Breast epithelium (tissue), 4 donors: ENCODE measurements at places on chromosomes 7 and 10. TPM values are rescaled to one million over a fixed set of nuclear protein-coding genes. Genes with fewer than 3 reads are reported as not detected.

- H3K27me3 ChIP-seq: no peaks in the 10 kb centered on the region
- H3K4me3 ChIP-seq: no peak overlapping the region
- no peaks in the 10 kb centered on the region for H3K36me3 ChIP-seq
- no peak for DNase-seq
These were observed 156.1 kb downstream of the SPAG6 start for GRCh38 chr10:22501413-22501812.

- no peaks in the 10 kb centered on the region for H3K36me3 ChIP-seq
- H3K27ac ChIP-seq: peak within 1 kb of the TSS; percentile 92
- H3K27me3 ChIP-seq: no peaks in the 10 kb centered on the region
- H3K4me1 ChIP-seq: no peaks in the 10 kb centered on the region
These were observed at the start of gene GSTO1 for GRCh38 chr10:104254493-104255310. Gene GSTO1 (plus strand): TSS chr10:104254892. CDS start chr10:104254929, 37 bp downstream.

DNA sequence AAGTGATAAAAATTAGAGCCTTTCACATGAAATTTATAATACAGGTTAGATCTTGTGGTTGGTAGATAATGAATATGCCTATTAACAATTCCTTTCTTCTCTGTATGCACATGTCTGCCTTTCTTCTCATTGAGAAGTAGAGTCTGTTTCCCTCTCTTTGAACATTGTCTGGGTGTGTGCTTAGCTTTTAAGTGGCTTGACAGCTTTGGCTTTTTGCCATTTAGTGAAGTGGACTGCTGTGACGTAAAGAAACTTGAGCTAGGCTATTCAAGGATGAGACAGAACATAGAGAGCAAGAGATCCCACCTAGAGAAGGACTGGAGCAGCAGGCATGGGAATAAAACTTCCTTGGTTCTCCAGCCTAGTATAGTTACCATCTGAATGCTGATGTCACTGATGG is 996.7 kb upstream of the CELF2 start:
- H3K36me3 ChIP-seq: no peaks in the 10 kb centered on the region
- no peak for DNase-seq
- no peak overlapping the region for H3K27ac ChIP-seq

- H3K27ac ChIP-seq: peak overlapping the region; percentile 76
- no peak for DNase-seq
- H3K4me1 ChIP-seq: peaks cover 6% of the 10 kb centered on the region
These were observed 942 bp downstream of the TRAPPC14 start for GRCh38 chr7:100157334-100158228.

TMEM168 gene
- 36.7 TPM for total RNA-seq

GRCh38 chr7:81926-82756 is 110.2 kb upstream of the FAM20C start:
- no peaks in the 10 kb centered on the region for H3K36me3 ChIP-seq
- H3K4me1 ChIP-seq: peaks cover 4% of the 10 kb centered on the region
- H3K27me3 ChIP-seq: no peaks in the 10 kb centered on the region
- peak; percentile 43 for DNase-seq
- H3K27ac ChIP-seq: peak overlapping the region; percentile 50

DNA sequence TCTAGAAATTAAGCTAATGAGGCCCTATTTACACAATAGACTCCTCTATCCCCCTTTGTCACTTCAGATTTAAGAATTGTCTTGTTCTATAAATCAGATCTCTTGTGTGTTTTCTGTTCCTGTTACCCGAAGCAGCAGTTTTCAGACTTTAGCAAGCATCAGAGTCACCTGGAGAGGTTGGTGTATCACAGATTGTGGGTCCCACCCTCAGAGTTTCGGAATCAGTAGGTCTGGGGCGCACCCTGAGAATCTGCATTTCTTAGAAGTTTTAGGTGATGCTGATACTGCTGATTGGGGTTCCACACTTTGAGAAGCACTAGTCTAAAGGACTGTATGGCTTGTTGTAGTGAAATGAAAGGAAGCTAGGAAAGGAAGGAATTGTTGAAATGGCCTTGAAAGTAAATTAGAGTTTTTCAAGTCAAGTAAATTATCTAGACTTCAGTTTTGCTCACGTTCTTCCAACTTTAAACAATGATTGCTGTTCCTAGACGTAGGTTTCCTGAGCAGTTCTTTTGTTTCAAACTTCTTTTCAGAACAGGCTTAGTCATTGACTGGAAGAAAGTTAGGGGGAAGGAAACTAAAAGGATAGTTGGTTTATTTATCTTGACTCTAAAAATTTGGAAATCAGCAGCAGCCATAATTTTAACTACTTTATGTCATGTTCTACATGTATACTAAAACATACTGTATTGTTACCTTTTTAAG is 15.7 kb downstream of the BPGM start:
- H3K36me3 ChIP-seq: no peaks in the 10 kb centered on the region
- no peak overlapping the region for H3K27ac ChIP-seq
- no peak for DNase-seq
- no peak overlapping the region for H3K4me3 ChIP-seq

CCDC172 gene
- total RNA-seq: not detected

GRCh38 chr10:48512861-48513260 is 92.0 kb downstream of the ARHGAP22 start:
- H3K27me3 ChIP-seq: no peaks in the 10 kb centered on the region
- H3K4me1 ChIP-seq: no peaks in the 10 kb centered on the region
- no peak overlapping the region for H3K27ac ChIP-seq
- DNase-seq: no peak
- no peak overlapping the region for H3K4me3 ChIP-seq

GRCh38 chr7:30936650-30937245 is 25.1 kb downstream of the AQP1 start:
- DNase-seq: no peak
- no peaks in the 10 kb centered on the region for H3K27me3 ChIP-seq
- H3K27ac ChIP-seq: no peak overlapping the region
- H3K4me1 ChIP-seq: no peaks in the 10 kb centered on the region
- no peaks in the 10 kb centered on the region for H3K36me3 ChIP-seq

TMEM196 gene
- not detected for total RNA-seq

C10orf143 gene
- 6.6 TPM for total RNA-seq

- H3K27ac ChIP-seq: no peak overlapping the region
- no peaks in the 10 kb centered on the region for H3K27me3 ChIP-seq
- H3K4me3 ChIP-seq: no peak overlapping the region
- peak; percentile 40 for DNase-seq
These were observed 32.2 kb downstream of the ZCCHC24 start for GRCh38 chr10:79413196-79413595.

LIPN gene
- total RNA-seq: not detected

DNA sequence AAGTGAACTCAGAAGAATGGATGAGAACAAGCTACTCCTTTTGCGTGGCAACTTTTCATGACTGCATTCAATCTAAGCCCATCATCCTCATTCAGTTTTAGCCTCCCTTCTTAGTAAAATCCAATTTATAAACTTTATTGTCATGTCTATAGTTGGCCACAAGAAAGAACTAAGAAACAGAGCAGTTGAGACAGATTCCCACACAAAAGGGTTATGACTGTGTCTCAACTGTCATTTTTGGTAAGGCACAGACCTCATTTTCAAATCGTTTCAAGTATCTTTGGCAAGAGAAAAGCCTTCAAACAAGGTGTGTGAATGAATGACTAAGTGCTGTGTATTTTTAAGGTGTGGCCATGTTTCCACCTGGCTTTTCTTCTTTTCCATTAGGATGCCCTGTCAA is 84.2 kb upstream of the CREB5 start:
- no peaks in the 10 kb centered on the region for H3K36me3 ChIP-seq
- H3K4me3 ChIP-seq: no peak overlapping the region
- no peak overlapping the region for H3K27ac ChIP-seq
- H3K4me1 ChIP-seq: no peaks in the 10 kb centered on the region
- H3K27me3 ChIP-seq: no peaks in the 10 kb centered on the region

GRCh38 chr7:91778416-91778815 is 102.1 kb downstream of the MTERF1 start:
- H3K27me3 ChIP-seq: no peaks in the 10 kb centered on the region
- H3K4me3 ChIP-seq: no peak overlapping the region
- no peaks in the 10 kb centered on the region for H3K36me3 ChIP-seq
- no peak overlapping the region for H3K27ac ChIP-seq

DNA sequence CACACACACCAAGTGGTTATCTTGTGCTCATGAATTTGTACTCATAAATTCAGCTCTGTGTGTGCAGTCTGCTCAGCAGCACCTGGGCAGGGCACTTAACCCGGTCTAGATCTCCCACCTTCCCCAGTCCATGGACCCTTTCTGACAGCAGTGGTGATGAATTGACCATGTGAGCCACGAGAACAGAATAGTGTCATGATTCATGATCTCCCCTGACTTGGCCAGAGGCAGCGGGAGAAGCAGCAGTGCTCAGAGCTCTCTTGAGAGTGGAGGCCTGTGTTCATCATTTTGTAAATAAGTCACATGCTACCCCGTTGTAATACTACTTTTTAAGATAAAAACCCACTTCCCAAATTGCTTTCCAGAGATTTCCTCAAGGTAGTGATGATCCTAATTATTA is 74.2 kb downstream of the GALNT17 start:
- no peaks in the 10 kb centered on the region for H3K27me3 ChIP-seq
- DNase-seq: no peak
- no peaks in the 10 kb centered on the region for H3K36me3 ChIP-seq
- H3K4me1 ChIP-seq: no peaks in the 10 kb centered on the region

PRKG1 gene
- 10.9 TPM for total RNA-seq

GRCh38 chr10:62069452-62070178 is 168.1 kb downstream of the ARID5B start:
- no peaks in the 10 kb centered on the region for H3K27me3 ChIP-seq
- peak overlapping the region; percentile 76 for H3K27ac ChIP-seq
- no peak for DNase-seq
- H3K4me3 ChIP-seq: no peak overlapping the region
- H3K36me3 ChIP-seq: no peaks in the 10 kb centered on the region

DNA sequence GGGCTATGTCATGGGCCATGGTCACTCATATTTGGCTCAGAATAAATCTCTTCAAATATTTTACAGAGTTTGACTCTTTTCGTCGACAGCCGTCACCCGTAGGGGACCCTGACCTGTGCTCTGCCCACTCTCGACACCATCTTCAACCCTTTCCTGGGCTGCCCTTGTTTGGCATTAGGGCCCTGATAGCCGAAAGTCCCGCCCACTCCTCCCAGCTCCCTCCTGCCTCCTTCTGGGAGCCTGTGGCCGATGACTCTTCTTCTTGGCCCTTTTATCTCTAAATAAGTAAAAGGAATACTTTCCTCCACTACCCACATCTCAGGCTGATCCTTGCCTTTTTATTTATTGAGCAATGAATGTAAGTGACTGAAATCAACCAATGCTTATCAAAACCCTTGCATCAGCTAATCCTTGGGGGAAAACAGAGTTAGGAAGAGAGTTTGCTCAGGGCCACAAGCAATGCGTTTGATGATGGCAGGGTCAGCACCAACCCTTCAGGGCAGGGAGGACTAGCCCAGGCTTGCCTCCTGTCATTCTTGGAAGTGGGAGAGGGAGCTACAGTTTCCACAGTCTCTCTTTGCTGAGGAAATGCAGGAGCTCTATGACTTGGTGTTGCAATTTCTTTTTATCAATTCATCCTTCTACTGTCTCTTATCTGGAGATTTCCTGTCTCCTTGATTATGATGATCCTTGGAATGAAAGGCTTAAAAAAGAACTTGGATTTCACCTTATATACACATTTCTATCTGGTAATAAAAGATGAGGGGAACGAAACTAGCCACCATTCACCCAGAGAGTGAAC is 218.2 kb upstream of the PODXL start:
- H3K4me1 ChIP-seq: no peaks in the 10 kb centered on the region
- no peak overlapping the region for H3K27ac ChIP-seq
- H3K27me3 ChIP-seq: no peaks in the 10 kb centered on the region

- no peaks in the 10 kb centered on the region for H3K27me3 ChIP-seq
- no peak for DNase-seq
- H3K36me3 ChIP-seq: no peaks in the 10 kb centered on the region
- no peaks in the 10 kb centered on the region for H3K4me1 ChIP-seq
- no peak overlapping the region for H3K4me3 ChIP-seq
These were observed 2.7 kb downstream of the IGFBP1 start for GRCh38 chr7:45890902-45891461.
